Activated CD4-positive, alpha-beta T cell treated with anti-CD3 and anti-CD28 coated beads, Interleukin-2, amount 50 U/mL, for 48 hours (primary cell): ENCODE measurements at places on chromosomes 16 and 17.

- DNase-seq, result no peak
Observed at GRCh38 chr17:63809970-63810369, 17.3 kb upstream of the PSMC5 start.

DNA sequence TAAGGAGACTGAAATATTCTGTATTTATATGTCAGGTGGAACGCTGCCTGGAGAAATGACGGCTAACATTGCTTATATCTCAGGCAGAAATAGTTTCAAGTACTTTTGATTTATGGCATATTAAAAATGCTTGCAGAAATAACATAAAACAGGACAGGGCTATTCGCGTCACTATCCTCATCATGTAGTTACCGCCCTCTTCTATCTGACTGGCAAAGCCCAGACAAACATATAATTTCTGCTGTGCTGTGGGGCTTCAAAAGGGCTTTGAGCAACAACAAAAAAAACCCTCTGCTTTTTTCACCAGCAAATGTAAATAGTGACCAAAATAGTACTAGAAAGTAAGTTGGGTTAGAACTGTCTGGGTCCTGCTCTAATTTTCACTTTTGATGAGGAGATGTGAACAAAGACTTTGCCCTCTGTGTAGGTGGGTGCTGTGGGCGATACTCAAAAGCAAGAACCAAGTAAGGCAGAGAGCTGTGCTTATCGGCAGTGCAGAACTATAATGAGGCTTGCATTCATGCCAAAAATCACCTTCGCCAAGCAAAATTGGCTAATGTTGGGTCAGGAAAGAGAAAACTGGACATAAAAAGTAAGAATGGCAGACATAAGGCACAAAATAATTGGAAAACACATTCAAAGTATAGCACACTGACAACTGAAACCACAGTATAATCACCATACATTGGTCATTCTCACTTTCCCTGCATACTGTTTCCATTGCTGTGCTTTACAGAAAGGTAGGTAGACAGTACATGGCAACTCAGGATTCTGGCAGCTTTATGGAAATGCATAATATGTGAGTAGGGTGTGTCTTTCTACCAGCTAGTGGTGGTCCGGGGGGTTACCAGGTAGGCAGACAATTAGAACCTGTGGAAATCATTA is 151.2 kb upstream of the AXIN2 start:
- peak; percentile 5 for DNase-seq

GRCh38 chr17:82217120-82217529 is 4.5 kb upstream of the CCDC57 start:
- DNase-seq, result no peak

GRCh38 chr17:63740464-63741142 is 996 bp downstream of the STRADA start:
- no peak for DNase-seq

DNA sequence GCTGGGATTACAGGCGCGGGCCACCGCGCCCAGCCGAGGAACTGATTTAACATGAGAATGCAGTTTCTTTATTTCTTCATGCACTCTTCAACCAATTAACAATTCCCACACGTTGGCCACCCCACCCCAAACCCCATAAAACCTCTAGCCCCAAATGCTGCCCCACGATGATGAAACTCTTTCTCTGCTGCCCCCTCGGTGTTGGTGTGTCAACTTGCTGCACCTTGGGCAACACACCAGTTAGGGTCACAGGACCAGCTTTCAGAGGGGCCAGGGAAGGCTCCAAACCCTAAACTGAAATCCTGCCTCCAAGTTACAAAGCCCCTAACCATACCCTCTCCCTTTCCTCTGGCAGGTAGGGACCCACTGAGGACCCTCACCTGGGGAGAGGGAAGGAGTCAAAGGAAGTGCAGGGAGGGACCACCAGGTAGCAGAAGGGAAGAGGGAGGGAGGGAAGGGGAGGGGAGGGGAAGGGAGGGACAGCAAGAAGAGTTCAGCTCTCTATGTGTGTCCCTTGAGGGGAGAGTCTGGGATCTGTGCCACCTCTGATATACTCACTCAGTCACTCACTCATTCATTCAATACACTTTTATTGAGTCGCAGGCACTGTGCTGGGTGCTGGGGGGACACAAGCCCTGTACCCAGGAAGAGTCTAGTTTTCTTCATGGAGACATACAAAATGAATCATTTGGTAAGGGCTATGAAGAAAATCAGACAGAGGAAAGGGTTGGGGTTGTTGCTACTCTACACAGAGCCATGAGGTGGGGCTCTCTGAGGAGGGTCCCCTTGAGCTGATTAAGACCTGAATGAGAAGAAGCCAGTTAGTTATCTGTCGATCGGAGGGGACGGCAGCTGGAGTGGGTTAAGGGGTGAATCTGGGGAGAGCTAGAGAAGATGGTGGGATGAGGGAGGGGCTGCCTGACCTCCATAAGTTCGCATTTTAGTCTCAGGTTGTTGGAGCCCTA is 3.9 kb downstream of the PLXDC1 start:
- DNase-seq, result no peak

DNA sequence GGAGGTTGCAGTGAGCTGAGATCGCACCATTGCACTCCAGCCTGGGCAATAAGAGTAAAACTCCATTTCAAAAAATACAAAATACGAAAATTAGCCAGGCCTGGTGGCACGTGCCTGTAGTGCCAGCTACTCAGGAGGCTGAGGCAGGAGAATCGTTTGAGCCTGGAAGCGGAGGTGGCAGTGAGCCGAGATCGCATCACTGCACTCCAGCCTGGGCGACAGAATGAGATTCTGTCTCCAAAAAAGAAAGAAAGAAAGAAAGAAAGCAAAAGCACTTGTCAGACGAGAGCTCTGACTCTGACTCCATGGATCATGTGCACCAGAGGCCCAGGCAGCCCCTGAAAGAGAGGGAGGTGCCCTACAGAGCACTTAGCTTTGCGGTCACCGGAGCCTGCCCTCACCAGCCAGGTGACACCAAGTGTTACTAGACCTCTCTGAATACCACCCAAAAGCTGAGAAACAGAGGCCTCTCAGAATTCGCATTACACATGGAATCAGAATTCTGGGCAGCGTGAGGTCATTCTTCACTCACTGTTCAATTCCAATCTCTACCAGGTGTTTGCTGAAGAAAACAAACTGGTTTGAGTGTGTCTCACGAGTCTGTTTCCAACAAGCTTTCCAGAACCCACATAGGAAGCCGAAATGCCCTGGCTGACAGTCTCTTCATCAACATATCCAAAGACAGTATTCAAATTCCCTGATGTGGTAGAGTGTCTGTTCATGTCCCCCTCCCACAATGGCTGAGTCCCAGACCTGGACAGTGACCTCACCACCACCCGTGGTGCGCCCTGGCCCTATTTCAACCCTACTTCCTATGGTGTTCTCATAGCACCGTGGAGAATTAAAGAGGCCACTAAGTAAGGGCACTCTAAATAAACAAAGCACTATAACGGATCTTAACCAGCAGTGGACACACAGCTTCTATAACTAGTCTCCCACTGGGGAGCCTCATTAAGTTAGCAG is 1.5 kb downstream of the FLCN start:
- no peak for DNase-seq

DNA sequence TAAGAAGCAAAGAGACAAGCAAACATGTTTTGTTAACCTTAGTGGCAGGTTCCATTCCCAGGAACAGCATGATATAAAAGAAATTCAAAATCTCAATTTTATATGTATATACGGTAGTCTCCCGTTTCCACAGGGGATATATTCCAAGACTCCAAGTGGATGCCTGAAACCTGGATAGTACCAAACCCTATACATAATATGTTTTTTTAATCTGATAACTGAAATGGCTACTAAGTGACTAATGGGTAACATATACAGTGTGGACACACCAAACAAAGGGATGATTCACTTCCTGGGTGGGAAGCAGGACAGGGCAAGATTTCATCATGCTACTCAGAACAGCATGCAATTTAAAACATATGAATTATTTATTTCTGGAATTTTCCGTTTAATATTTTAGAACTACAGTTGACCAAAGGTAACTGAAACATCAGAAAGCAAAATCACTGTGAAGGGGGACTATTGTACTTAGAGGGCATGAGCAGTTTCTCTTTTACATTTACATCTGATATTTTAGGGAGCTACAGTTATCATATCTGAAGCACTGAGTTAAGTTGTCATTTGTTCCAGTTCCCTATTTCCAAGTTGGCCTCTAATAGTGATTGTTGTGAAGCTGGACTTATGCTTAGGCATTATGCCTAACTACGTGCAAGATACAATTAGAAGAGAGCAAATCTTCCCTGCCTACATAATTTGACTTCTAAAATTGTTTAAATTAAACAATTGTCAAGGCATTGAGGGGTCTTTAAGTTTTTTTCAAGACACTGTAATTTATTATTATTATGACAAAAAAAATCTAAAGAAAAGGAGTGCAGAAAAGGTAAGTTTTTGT is 34.1 kb upstream of the ABCA6 start:
- no peak for DNase-seq

DNA sequence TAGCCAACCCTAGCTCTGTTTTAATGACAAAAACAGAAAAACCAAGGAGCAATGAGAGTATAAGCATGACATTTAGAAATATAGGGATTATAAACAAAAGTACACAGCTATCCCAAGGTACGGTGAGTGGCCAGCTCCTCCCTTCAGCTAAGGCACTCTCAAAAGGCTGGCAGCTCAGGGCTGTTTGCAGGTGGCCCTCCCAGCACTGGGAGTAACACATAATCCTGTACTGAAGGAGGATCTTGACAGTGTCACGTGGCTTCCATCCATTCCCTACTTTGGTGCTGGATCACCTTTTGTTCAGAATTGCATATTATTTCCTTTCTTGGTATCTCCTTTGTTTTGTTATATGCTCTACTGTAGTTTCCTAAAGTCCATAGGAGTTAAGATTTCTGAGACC is 500.8 kb downstream of the KCNJ18 start:
- DNase-seq, result no peak

- DNase-seq, result no peak
Observed at GRCh38 chr17:75430159-75430974, 24.9 kb upstream of the GRB2 start.

DNA sequence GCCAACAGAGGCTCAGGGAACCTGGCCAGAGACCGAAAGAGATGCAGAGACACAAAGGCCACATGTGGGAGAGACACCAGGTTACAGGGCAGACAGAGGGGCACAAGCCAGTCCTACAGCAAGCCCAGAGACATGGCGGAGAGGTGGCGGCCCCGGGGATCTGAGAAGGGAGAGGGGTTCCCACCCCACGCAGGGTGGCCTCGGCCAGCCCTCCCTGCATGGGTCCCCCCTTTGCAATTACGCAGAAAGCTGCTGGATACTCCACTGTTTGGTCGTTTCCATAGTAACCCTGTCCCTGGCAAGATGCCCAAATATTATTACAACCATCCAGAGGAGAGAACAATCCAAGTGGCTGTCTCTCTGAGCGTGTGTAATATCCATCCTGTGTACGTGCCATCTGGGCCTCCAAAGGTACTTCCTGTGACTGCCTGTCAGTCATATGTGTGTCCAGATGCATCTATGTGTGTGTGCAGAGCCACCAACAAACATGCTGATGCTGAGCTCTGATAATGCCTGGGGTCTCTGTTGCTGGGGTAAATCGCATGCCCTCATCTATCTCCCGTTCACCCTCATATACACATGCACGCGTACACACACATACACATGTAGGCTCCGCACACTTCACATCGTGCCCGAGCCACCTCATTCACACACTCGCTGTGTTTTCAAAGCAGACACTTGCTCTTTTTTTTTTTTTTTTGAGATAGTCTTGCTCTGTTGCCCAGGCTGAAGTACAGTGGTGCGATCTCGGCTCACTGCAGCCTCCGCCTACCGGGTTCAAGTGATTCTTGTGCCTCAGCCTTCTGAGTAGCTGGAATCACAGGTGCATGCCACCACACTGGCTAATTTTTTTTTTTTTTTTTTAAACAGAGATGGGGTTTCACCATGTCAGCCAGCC is 5.5 kb downstream of the PCGF2 start:
- DNase-seq, result no peak

- DNase-seq, result no peak
Observed at GRCh38 chr17:45687594-45687993, 96.5 kb upstream of the CRHR1 start.

GRCh38 chr17:7684851-7685532 is 2.3 kb downstream of the TP53 start:
- DNase-seq, result no peak

- no peak for DNase-seq
Observed at GRCh38 chr16:15885560-15886001, 2.8 kb downstream of the CEP20 start.

GRCh38 chr17:69417545-69418483 is 3.3 kb downstream of the MAP2K6 start:
- no peak for DNase-seq

DNA sequence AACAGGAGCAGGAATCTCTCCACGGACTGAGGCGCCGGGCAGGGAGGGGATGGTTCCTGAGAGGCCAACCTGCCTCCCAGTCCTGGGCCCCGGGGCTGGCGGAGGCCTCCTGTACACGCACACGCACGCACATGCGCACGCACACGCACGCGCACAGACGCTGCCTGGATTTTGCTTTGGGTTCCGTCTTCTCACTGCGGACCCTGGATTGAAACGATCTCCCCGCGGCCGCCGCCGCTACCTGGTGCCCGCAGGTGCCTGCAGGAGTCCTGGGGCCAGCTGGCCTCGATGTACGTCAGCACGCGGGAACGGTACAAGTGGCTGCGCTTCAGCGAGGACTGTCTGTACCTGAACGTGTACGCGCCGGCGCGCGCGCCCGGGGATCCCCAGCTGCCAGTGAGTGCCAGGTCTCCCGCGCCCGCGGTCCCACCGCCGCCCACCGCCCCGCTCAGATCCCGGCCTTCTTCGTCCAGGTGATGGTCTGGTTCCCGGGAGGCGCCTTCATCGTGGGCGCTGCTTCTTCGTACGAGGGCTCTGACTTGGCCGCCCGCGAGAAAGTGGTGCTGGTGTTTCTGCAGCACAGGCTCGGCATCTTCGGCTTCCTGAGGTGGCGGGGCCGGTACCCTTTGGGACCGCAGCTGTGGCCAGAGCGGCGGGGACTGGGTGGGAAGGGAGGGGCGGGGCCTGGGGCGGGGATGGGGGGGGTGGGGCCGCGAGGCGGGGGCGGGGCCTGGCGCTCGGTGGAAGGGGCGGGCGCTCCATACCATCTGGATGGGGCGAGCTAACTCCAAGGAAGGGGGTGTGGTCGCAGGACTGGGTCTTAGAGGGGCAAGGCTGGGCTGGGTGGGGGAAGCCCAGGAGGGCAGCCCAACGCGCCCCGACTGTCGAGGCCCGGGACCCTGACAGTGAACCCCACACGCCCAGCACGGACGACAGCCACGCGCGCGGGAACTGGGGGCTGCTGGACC is 12.3 kb downstream of the CES4A start:
- peak; percentile 62 for DNase-seq

GRCh38 chr17:70091696-70092095 is 16.7 kb downstream of the KCNJ16 start:
- DNase-seq, result no peak

GRCh38 chr17:78829477-78829876 is 11.1 kb downstream of the USP36 start:
- DNase-seq, result no peak
